ENCODE measurements at places on chromosomes 2 and 18.

DNA sequence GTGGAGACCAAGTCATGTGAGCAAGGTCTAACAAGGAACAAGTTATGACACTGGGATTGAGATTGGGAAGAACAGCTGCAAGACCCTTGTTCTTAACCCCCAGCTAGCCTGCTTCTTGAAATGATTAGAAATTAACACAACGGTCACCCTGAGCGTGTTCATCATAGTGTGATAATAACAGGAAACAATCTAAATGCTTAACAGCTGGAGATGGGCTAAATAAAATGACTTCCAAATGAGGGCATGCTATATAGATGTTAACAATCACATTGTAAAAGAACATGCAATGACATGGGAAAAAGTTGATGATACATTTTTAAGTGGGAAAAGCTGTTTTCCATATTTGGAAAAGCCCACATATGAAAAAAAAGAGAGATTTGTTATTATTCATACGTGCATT, 47.6 kb downstream of the RPL37A start:
- DNase-seq: no peak

GRCh38 chr2:177679611-177680605, 287.3 kb downstream of the AGPS start:
- DNase-seq: no peak

DNA sequence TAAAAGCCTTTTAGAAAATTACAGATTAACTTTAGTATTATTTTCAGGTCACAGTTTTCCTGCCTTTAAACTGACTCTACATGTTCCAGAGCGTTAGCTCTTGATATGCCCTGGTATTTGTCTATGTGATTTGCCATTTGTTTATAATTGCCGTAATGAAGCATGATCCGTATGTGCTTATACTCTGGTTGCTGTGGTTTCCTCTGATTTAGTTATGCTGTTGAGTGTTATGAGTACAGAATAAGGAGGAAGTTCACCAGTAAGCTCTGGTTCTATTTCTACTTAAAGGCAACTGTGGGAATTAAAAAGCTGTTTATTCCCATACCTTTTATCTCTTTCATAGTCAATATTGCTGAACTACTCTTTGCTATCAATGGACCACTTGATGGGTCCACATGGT, 123.5 kb downstream of the OSBPL6 start:
- DNase-seq: no peak

GRCh38 chr2:213818436-213818835, 534.2 kb downstream of the SPAG16 start:
- DNase-seq: no peak

DNA sequence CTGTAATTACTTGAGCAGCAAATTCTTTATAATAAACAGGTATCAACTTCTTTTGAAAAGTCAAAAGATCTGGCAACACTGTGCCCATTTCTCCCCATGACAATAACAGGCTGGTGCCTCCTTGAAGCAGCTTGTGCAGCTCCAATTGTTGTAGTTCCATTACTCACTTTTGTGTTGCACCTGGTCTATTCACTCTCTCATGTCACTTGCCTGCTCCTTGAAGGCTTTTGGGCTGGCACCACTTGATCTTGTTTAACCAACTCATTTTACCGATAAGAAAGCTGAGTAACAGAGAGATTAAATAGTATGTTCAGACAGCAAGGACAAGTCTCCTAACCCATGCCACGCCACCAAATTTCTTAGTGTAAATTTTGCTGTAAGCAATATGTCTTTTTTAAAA, 314.5 kb downstream of the OSR1 start:
- no peak for DNase-seq

DNA sequence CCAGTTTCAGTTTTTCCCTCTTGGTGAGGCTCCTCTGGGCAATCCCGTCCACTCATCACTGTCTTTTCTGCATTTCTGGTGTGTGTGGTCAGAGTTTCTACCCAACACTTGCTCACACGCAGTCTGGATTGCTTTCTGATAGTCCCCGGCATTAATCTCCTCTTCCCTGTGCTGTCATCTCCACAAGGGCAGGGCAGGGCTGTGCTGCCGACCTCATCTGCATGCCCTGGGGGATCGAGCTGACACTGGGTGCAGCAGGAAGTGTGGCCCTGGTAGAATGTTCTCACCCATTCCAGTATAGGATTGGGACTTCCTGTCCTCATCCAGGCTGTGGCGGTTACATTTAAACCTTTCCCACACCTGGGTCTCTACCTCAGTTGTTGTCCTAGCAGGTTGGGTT, 80.0 kb upstream of the FAM136A start:
- no peak for DNase-seq

GRCh38 chr18:53971331-53971730, 253.1 kb downstream of the MBD2 start:
- no peak for DNase-seq

DNA sequence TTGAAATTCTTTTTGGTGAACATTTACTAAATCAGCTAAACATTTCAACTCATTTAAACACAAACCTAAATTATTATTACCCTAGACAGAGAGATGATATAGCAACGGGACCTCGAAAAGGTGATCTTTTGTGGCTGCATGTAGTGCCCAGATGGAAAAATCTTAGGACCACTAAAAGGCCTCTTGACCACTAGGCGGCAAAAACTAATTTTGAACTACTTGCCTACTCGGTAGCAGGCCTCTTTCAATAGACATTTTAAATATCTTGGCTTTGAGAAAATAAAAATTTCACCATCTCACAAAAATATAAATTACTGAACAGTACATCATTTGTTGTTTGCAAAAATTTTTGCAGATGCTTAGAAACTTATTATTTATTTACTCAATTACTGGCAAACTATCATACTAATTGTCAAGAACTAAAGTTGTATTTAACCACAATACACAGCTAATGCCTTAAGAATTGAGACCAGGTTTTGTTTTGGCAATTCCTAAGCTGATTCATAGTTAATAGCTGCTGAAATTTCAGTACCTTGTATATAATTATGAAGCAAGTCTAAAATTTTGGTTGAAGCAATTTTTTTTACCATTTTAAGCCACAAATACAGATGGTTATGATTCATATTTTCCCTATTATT, 9.4 kb downstream of the COL3A1 start:
- no peak for DNase-seq

DNA sequence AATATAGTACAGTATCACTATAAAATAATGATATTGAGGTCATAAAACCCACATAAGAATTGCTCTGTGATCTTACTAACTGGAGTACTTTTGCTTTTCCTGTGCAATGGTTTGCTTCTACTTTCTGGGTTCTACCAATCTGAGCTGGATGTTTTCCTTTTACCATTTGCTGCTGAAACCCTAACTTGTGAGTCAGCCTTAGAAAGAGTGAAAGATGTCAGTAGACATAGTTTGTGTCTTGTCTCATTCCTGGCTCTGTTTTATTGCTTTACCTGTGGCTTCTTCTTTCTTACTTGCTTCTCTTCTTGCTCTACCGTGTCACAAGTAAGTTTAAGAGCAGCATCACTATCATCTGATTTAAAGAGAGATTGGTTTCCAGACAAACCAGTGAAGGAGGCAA, 61.0 kb downstream of the MBD2 start:
- no peak for DNase-seq
